CD4-positive, alpha-beta T cell treated with Interleukin-17A for 4 hours (primary cell): ENCODE measurements at places on chromosomes 1 and 21.

DNA sequence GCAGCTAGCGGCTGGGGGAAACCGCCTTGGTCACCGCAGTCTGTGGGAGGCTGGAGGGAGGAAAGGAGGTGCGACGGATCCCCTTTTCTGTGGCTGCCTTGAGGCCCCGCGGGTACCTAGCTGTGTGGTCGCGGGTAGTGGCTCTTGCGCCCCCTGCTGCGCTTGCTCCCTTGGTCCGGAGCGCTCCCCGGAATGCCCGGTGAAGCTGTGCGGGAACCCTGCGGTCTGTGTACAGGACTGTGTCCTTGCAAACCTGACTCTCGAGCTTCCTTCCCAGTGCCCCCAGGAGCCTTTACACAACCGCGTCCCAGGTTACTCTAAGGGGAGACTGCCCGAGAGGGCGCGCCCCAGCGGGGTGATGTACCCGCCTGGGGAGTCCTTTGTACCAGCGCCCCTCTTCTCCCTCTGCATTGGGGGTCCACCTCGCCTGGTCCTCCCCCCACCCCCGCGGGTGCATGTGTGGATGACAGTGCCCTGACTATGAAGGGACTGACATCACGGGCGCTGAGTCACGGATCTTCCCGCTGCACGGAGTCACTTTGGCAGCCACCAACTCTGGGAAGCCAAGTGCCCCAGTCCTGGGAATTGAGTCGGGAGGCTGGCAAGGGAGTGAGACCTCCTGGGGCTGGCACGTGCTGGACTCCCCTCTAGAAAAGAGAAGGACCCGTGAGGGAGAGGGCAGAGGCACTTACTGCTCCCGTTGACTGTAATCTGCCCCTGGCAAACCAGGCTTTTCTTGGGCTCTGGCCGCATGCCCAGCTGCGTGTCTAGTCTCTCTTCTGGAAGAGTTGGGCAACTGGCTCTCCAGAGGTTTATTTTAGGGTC lies 816 bp downstream of the IL6R start:
- DNase-seq = peak; percentile 74

- no peak for DNase-seq
Observed at GRCh38 chr1:147072482-147073432, 99.5 kb downstream of the PRKAB2 start.

- DNase-seq = no peak
Observed at GRCh38 chr1:203929741-203930309, 68.4 kb downstream of the SNRPE start.

DNA sequence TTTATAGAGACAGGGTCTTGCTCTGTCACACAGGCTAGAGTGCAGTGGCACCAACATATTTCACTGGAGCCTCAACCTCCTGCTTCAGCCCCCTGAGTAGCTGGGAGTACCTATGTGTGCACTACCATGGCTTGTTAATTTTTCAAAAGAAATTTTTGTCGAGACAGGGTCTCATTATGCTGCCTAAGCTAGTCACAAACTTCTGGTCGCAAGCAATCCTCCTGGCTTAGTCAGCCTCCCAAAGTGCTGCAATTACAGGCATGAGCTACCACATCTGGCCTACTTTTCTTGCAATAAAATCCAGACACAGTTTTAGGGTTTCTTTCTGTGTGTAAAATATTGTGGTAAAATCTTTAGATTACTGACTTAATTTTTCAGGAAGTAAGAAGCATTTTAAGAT lies 27.9 kb upstream of the NTPCR start:
- DNase-seq = no peak

DNA sequence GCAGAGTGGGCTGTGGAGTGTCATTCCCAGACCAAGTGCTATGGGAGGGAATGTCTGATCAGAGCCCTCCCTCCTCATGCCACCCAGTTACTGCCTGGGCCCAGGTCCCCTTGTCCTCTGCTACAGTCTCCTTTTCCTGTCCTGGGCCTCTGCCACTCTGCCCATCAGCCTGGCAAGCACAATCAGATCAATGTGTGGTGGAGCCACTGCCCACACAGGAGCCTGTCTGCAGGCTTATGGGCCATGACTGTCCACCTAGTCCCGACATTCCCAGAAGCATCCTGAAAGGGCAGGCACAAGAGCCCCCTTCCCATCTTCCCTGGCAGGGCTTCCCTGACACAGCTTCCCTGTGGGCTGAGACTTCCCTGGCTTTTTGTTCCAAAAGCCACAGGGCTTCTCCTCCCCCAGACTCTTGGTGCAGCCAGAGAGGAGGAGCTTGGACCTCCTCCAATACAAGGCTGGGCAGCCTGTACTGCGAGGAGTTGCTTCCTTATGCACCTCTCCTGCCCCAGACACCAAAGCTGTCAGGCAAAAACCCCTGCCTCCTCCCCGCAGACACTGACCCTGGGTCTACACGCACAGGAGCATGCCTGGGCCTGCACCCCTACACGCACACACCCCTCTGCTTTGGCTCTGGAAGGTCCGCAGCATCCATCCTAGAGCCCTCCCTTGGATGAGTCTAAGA lies 29.2 kb upstream of the CNTN2 start:
- no peak for DNase-seq

GRCh38 chr1:171911506-171911905 lies 70.2 kb downstream of the DNM3 start:
- no peak for DNase-seq

- DNase-seq = no peak
Observed at GRCh38 chr21:33033961-33034413, 8.3 kb downstream of the OLIG2 start.

GRCh38 chr1:33286451-33287185 lies 30.3 kb downstream of the ZNF362 start:
- no peak for DNase-seq

- DNase-seq = no peak
Observed at GRCh38 chr1:81549588-81550127, 251.1 kb upstream of the ADGRL2 start.

GRCh38 chr1:113745425-113745824 lies 13.9 kb downstream of the PHTF1 start:
- DNase-seq = no peak

DNA sequence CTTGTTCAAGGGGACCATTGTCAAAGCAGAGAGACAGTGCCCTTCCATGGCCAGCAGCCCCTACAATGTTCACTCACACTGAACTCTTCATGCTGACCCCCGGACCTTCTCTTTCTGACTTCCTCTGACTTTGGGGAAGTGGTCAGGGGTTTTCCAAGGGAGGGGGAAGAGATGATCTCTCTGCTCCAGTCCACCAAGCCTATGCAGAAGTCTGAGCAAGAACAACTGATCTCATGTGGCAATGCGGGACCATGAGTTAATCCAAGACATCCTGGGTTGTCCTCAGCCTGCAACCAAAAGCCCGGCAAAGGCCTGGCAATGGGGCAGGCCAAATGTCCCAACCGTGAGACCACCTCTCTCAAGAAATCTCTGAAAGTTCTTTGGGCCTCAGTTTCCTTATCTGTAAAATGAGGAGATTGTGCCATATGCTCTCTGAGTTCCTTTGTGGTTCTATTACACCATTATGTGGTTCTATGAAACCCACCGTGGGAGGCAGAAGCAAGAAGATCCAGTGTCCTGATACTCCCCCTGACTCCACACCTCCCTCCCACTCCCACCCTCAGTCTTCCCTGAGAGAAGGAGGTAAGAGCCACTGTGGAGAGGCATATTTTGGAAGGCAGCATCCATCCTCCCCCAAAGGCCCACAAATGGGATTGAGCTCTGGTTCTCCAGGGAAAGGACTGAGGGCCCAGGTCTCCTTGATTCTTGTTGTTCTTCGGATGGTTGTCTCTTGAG lies 11.8 kb upstream of the ARHGEF2 start:
- no peak for DNase-seq

GRCh38 chr1:51924455-51924854 lies 45.9 kb upstream of the NRDC start:
- DNase-seq = no peak

DNA sequence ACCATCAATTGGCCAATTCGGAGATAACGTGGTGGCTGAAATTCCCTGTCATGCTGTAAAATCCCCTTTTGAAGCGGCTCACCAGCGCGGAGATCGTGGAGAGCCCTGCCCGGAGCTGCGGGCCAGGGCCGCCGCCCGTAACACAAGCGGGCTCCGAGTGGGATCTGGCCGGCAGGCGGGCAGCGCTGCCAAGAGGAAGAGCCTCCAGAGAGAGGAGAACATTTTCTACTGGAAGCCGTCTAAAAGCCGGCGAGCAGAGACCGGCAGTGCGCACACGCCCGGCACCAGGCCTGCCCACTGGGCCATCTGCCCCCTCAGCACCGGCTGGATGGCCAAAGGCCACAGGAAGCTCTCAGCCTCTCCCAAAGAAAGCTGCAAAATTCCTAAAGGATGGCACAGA lies 15.5 kb downstream of the SSBP3 start:
- no peak for DNase-seq

GRCh38 chr1:241639623-241640148 lies 483 bp downstream of the CHML start:
- DNase-seq = peak; percentile 46

GRCh38 chr1:96992871-96993270 lies 271.3 kb downstream of the PTBP2 start:
- DNase-seq = no peak

GRCh38 chr1:51549016-51549619 lies 30.1 kb upstream of the EPS15 start:
- DNase-seq = peak; percentile 28

DNA sequence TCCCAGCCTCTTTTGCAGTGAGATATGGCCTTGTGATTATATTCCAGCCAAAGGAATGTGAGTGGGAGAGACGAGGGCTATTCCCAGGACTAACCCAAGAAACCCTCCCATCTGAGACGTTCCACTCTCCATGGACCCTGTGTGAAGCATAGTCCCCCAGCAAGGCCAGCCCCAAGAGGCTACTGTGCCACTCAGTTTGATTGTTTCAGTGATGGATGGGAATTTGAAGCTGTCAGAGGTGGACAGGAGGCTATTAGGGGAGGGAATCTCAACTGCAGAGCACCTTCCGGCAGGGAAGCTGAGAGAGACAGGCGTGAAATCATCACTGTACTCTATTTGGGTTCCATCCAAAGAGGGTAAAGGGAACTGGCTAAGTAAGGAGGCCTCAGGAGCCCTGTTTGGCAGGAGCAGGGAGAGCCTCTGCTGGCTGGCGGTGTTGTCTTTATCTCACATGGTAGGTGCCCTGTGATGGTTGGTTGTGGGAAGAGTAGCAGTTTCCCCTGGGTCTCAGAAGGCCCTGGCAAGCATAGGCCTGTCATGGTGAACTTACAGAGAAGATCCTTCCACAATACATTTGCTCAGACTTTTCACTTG lies 3.4 kb upstream of the TEX35 start:
- DNase-seq = no peak

- no peak for DNase-seq
Observed at GRCh38 chr1:20368866-20369470, 78.3 kb downstream of the VWA5B1 start.

DNA sequence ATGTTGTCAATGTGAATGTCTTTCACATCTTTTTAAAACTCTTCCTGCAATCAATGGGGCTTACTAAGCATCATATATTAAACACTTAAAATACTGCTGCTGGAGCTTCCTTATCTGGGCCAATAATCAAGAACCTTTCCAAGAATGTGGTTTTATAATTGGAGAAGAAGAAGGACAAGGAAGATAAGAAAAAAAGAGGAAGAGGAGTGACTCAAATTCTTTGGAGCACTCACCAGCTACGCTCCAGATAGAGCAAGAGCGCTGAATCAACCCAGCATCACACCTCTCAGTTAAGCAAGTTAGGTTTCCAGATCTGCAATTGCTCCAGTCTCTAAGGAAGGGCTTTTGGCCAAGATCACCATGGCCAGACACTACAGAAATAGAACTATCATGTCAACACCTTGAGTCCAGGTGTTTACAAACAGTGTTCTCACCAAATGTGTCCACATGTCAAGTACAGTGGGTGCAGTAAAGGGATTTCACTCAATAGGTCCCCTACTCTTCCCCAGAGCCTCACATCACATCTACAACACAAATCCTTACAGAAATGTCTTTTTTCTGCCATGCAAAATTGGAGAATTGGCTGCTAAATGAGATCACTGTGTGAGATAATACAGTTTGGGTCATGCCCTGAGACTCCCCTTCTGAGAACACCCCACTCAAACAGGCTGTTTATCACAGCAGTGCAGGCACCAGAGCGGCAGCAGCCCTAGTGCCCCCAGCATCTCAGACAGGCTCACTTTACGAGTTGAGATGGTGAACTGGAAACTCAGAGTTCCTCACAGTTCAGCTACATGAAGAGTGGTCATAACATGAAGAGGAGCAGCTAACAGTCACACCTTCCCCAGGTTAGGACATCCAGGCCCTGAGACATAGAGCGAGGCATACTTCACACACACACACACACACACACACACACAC lies 1.7 kb upstream of the SPRR2B start:
- no peak for DNase-seq

GRCh38 chr1:3695326-3696217 lies 43.3 kb downstream of the TP73 start:
- peak; percentile 42 for DNase-seq

DNA sequence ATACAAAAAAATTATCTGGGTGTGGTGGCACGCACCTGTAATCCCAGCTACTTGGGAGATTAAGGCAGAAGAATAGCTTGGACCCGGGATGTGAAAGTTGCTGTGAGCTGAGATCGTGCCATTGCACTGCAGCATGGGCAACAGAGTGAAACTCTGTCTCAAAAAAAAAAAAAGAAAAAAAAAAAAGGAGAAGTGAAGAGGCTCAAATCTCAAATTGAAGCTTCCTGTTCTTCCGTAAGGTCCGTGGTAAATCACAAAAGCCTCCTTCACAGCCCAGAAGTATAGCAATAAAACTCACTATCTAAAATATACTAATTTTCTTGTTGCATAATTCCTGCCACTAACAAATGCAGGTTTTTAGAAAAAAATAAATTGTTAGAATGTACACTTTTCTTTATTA lies 498.2 kb upstream of the BRINP3 start:
- DNase-seq = no peak

GRCh38 chr21:28212061-28212460 lies 780.6 kb downstream of the LTN1 start:
- no peak for DNase-seq

GRCh38 chr1:66685670-66686069 lies 66.6 kb upstream of the DYNLT5 start:
- DNase-seq = no peak

GRCh38 chr1:166676981-166677380 lies 162.3 kb upstream of the POGK start:
- no peak for DNase-seq

DNA sequence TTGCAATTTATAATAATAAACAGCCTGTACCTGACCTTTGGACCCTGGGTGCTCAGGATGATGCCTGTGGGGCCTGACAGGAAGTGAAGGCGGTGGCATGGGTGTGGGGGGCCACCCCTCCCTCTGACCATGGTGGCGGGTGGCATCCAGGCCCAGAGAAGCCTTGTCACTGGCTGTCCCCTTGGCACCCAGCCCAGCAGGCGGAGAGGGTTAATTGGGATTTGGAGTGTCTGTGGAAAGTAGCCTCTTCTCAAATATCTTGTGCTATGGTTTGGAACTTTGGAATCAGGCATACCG lies 20.5 kb downstream of the SOX13 start:
- DNase-seq = no peak

- DNase-seq = no peak
Observed at GRCh38 chr1:193514397-193514796, 328.0 kb upstream of the B3GALT2 start.

DNA sequence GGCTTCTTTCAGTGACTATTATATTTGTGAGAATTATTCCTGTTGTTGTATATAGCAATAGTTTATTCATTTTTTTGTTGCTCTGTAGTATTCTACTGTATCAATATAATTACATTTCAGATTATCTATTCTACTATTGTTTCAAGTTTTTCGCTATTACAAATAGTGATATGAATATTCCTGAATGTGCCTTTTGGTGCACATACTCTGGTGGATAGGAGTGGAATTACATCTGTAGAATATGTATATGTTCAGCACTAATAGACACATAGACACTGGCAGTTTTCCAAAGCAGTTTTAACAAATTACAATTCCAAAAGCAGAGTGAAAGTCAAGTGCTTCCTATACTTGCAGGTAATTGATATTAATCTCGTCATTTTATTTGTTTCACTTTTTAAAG lies 696.2 kb upstream of the PRMT6 start:
- no peak for DNase-seq
